Heart right ventricle (tissue), 16 donors: ENCODE measurements at places on chromosomes 4 and X. TPM values are rescaled to one million over a fixed set of nuclear protein-coding genes. Genes with fewer than 3 reads are reported as not detected.

DNA sequence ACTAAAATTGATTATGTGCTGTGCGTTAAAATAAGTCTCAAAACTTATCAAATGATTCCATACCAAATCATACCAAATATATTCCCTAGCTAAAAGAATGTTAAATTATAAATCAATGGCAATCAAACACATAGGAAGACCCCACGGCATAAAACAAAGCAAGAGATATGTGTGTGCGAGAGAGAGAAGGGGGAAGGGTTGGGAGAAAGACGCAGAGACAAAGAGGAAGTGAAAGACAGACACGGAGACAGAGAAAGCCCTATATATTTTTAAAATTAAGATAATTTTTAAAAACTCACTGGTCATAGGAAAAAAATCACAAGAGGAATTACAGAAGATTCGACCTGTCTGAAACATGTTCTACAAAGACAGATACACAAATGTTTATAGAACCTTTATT is 371.4 kb downstream of the NLGN4X start:
- DNase-seq: no peak

NDST3 gene
- total RNA-seq: not detected

SPINK2 gene
- 0.64 TPM for total RNA-seq

DNA sequence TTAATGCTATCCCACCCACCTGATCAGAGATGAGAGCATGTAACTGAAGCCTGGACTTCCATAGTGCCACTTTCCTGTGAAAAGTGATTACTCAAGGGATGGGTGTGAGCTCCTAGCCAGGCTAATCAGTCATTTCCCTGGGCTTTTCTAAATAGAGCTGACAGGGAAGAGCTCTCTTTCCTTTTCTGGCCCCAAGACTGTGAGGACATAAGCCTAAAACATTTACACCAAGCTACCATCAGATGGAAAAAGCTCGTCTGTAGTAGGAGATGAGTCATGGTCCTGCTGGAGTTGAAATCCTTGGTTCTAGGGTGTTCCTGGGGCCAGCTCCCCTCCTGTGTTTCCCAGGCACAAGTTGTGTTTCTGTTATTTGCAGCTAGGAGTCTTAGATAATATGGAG is 52.4 kb upstream of the NDP start:
- DNase-seq: no peak

- no peak for DNase-seq
These were observed 551 bp upstream of the ARX start for GRCh38 chrX:25016361-25016671.

- DNase-seq: no peak
These were observed 21.2 kb upstream of the LAMTOR3 start for GRCh38 chr4:99915449-99915848.

GRCh38 chrX:110669572-110669971 is 126.0 kb downstream of the CHRDL1 start:
- DNase-seq: no peak

DNA sequence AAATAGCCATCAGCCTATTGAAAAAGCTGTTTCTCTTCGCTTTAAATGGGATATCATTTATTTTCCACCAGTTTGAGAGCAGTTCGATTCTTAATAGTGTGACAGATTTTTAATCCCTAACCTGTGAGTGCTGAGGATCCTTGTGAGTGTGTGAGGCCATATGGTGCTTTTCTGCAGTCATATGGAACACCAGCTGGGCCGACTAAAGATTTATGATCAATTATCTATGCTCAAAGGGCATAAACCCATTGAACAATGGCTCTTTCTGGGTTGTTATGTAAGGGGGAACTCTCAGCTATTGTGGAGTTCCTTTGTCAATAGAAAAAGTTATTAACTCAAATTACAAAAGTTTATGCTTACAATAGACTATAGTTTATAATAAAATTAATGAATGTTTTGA is 1003.6 kb downstream of the FAT4 start:
- DNase-seq: no peak

DNA sequence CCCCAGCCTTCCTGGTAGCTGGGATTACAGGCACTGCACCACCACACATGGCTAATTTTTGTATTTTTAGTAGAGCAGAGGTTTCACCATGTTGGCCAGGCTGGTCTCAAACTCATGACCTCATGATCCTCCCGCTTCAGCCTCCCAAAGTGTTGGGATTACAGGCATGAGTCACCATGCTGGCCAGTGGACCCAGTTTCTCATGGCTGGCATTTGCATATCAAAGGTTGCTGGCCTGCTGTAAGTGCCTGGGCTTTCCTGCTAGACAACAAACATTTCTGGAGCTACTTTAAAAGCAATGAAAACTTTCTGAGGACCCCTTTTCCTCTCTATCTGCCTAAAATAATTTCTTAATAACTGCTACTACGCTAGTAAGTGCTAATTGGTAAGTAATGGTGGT is 228.2 kb downstream of the PCDH10 start:
- no peak for DNase-seq

DNA sequence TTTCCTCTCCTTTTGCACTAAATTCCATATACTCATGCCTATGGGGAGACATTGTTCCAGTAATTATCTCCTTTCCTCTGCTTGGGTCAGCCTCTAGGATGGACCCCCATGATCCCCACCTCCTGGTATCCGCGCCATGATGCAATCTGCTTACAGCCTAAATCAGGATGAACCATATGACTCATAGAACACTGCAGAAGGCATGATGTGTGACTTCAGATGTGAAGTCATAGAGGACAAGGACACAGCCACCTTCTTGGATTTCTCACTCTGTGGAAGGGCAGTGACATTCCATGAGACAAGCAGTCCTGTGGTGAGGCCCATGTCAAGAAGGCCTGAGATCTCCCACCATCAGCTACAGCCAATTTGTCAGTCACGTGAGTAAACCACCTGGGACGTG is 9.0 kb upstream of the TMEM144 start:
- no peak for DNase-seq

DNA sequence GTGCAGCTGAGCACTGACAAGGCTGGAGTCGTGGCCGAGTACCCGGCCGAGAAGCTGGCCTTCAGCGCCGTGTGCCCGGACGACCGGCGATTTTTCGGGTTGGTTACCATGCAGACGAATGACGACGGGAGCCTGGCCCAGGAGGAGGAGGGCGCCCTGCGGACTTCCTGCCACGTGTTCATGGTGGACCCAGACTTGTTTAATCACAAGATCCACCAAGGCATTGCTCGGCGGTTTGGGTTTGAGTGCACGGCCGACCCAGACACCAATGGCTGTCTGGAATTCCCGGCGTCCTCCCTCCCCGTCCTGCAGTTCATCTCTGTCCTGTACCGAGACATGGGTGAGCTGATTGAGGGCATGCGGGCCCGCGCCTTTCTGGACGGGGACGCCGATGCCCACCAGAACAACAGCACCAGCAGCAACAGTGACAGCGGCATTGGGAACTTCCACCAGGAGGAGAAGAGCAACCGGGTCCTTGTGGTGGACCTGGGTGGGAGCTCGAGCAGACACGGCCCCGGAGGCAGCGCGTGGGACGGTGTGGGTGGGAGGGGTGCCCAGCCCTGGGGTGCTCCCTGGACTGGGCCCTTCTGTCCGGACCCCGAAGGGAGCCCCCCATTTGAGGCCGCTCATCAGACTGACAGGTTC is 24.3 kb downstream of the RGS12 start:
- DNase-seq: no peak

DNA sequence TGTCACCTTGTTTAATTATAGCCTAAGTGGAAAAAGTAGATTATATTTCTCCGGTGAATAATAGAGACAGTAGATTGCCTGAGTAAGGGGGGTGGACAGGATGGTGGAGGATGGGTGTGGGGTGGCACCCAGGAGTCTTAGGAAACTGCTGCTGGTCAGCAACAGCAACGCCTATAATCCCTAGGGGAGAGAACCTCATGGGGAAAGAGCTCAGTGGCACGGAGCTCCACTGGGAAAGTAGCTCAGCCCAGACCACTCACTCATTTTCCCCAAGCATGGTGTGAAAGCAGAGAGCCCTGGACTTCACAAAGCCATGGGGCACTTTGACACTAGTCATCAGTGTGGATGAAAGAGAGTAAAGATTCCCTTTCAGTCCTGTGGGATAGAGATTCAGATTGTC is 31.1 kb downstream of the METTL14 start:
- no peak for DNase-seq

DNA sequence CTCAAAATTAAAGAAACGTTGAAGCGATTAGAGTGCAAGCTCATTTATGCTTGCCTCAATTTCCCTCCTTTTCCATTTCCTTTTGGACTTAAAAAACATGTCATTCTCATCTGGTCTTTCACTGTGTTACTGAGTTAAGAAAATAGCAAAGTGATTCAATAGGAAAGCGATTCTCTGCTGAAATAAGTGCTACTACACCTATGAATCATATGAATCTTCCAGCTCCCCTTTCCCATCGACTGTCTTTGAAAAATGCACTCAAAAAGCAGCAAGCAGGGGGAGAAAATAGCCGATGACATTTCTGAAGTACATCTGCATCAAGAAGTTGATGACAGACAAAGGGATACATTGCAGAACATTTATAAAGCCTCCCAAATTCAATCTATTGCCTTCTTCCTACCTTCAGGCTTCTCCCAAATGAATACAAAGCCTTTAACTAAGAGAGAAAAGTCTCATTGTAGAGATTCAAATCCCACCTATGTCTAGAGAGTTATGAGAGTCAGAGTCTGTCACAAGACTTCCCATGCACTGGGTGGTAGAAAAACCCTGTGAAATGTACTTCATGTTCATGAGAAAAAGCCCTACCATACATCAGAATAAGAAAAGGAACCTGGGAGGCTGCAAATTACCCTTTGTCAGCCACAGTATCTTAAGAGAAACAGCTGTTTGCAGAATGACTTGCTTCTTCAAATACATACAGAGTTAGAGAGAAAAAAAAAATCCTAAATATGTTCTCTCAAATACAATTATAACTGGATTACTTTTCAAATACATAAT is 78.9 kb downstream of the MBNL3 start:
- no peak for DNase-seq

- DNase-seq: no peak
These were observed 12.6 kb downstream of the SYN1 start for GRCh38 chrX:47607091-47607490.

CDX4 gene
- total RNA-seq: not detected

RAB41 gene
- total RNA-seq: not detected

GRCh38 chrX:31423609-31424189 is 351.9 kb upstream of the FTHL17 start:
- no peak for DNase-seq

UGT2B10 gene
- not detected for total RNA-seq

- no peak for DNase-seq
These were observed 24.5 kb upstream of the CPLX1 start for GRCh38 chr4:850323-850945.

GRCh38 chr4:9904976-9905587 is 116.2 kb downstream of the SLC2A9 start:
- DNase-seq: peak; percentile 44

GRCh38 chr4:119540249-119540648 is 88.4 kb downstream of the PDE5A start:
- DNase-seq: no peak

DNA sequence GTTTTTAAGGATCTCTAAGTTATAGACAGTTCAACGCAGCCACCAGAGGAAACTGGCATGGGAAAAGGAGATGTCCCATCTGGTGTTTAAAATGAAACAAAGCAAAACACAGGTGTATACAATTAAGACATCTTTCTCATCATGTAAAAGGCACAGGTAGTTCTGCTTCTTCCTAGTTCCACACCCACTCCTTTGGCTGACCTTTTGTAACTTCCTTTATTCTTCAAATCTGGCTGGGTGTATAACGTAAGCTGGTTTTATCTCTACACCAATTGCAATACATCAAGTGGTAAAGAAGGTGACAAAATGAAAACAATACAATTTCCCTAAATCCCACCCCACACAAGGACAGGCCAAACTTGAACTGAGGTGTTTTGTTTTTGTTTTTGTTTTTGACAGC is 27.3 kb upstream of the FBXW7 start:
- no peak for DNase-seq

DNA sequence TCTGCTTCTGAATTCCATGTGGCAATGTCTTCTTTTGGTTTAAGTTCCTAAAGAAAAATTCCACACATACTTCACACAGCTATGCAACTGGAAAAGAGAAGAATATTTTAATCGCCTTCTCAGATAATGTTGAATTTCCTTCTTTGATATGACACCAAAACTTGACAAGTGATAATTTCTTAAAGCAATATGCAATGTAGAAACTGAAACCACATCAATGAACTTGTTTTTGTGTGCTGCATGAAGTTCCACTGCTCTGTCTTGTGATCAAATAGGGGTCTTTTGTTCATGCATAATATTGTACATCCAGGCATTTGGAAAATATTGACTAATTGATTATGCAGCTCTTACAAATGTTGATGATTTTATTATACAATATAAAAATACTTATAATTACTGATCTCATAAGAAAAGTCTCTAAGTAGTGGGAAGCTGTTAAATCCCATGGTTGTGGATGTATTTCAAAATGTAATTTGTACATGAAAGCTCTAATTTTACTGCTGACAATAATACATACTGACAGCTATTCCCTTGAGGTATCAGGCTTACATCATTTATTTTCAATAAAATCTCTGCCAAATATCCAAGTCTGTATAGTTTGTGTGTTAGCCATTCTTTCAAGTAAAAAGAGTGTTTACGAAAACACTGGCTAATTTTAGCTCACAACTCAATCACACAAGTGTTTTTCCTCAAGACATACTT is 56.5 kb downstream of the AGA start:
- DNase-seq: no peak

- DNase-seq: no peak
These were observed 6.5 kb upstream of the PSAPL1 start for GRCh38 chr4:7441201-7441600.

DNA sequence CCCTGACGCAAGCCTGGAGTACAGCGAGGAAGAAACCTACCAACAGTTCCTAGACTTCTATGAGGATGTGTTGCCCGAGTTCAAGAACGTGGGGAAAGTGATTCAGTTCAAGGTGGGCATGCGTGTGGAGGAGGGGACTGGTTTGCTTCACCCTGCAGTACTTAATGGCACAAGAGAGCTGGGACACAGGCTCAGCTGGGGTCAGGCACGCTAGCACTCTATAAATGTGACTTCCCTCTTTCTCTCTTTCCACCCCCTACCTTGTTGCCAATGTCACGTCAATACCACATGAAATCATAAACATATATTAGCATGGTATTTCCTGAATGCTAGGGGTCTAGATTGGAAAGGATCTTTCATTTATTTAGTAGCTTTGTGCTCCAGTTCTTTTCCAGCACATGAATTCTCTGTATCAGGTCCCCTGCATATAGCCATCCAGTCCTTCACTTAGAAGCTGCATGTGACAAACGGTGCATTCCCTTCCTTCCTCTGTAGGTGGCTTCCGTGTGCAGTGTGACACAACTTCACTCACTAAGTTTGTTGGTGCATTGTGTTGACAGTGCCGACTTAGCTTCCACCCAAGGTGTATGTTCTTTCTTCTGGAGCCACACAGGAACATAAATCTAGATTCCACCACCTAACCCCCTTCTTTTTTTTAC is 25.6 kb downstream of the ZRSR2 start:
- DNase-seq: no peak

DNA sequence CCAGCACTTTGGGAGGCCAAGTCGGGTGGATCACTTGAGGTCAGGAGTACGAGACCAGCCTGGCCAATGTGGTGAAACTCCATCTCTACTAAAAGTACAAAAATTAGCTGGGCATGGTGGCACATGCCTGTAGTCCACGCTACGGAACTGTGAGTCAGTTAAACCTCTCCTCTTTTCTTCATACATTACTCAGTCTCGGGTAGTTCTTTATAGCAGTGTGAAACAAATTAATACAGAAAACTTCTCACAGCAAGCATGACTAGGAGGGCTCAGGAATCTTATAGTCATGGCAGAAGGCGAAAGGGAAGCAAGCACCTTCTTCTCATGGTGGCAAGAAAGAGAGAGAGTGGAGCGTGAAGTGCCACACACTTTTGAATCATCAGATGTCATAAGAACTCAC is 358.9 kb downstream of the NLGN4X start:
- no peak for DNase-seq

ASB12 gene
- total RNA-seq: 2.5 TPM

ARHGAP10 gene
- 71.1 TPM for total RNA-seq

MMRN1 gene
- total RNA-seq: 3.9 TPM

TMSB15C gene
- total RNA-seq: 0.35 TPM

BMPR1B gene
- 1.4 TPM for total RNA-seq
